ENCODE measurements at places on chromosomes 4 and X. TPM values are rescaled to one million over a fixed set of nuclear protein-coding genes. Genes with fewer than 3 reads are reported as not detected.
A peak's percentile ranks its signal among the peaks of the same experiment; 100 is the strongest.

GRCh38 chrX:108036298-108036973, 8.4 kb upstream of the VSIG1 start:
- no peak for DNase-seq

- no peak for DNase-seq
These were observed 219.2 kb downstream of the ARAP2 start for GRCh38 chr4:36024901-36025660.

DNA sequence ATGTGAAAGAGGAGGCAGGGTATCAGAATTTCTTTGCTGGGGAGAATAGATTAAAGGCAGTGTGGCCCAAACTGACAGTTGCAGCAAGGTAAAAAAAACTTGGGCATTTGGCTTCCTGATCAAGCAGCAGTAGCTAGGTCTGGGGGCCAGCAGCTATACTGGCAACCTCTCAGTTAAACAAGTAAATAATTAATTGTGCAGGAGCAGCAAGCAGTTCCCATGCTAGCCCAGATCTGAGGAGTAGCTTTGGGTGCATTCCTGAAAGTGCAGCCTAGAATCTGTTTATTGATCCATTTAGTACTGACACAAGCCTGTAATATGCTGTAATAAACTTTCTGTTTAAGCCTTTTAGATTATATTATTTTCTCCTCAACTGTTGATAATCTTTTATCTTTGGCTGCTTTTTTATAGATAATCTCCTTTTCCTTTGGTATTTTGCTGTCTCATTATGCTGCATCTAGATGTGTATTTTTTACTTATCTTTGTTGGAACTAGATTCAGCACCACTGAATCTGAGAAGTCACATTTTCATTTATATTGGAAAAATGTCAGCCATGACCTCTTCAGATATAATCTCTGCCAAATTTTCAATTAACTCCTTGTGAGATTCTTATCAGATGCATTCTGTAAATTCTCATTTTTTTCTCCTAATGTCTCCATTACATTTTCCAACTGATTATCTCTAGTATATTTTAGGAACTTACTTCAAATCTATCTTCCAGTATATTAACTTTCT, 276.3 kb downstream of the STPG2 start:
- DNase-seq: no peak

DNA sequence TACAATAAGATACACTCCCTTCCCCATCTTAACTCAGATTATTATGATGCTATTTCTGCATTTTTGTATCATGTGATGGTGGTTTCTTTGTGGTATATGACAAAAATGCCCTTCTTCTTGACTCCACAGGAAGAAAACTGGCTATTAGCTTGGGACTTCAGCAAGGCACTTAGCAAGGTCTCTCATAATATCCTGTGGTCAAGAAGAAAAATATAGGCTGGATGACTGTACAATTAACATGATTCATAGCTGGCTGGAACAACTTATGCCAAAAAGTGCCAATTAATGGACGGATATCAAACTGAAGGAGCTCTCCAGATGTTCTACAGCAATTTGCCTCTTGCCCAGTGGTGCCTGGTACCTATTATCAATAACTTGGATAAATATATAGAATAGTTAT, 2.3 kb upstream of the MID1IP1 start:
- DNase-seq: no peak

GRCh38 chr4:102760645-102761295, at the start of gene MANBA:
Gene MANBA, minus strand, starts transcription at chr4:102760968. Its CDS starts 74 bp downstream, at chr4:102760894.
- DNase-seq: peak; percentile 73

GRCh38 chrX:134544135-134544512, 84.2 kb downstream of the HPRT1 start:
- no peak for DNase-seq

- no peak for DNase-seq
These were observed 105.0 kb downstream of the AREG start for GRCh38 chr4:74549936-74550335.

DNA sequence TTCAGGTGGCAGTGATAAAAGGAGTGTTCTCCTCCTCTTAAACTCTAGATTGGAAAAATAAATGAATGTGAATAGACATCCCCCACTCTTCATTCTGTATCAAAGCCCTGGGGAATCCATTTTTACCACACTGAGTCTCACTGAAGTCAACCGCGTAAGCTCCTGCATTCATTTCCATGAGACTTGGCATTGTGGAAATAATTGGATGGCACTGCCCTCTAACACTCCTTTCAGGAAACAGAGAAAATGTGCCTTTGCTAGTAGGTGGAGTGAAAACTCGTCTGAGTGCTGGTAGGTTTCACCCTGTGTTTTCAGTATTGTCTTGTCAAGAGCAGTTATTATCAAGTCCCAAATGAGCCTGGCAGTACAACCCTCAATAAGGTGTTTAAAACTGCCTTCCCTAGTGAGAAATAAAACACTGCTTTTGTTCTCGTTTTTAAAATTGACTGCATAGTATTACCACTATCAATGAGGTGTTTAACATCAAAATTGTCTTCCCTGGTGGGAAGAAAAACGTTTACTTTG, 9.7 kb upstream of the CDKN2AIP start:
- DNase-seq: no peak

MAGEB10 gene
- not detected for polyA plus RNA-seq

- DNase-seq: no peak
These were observed 3.8 kb downstream of the MSN start for GRCh38 chrX:65671286-65671685.

DCX gene
- 0.04 TPM for polyA plus RNA-seq

INTS6L gene
- 9.0 TPM for polyA plus RNA-seq

DNA sequence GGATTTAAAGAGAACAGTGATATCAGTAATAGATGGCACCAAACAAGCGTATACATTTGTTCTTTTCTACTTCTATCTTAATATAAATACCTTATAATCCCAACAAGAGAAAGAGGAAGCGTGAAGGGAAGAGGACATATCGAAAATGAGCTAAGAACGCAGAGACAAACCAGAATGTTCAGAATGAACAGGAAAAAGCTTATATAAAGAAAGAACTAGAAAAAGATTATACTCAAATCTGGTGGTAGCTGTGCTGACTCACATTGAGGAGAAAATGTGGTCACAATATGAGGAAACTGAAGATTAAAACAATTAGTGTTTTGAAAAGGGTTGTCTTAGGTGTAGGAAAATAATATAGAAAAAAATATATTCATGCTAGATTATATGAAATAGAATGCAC, 2.0 kb upstream of the GPR34 start:
- no peak for DNase-seq

DNA sequence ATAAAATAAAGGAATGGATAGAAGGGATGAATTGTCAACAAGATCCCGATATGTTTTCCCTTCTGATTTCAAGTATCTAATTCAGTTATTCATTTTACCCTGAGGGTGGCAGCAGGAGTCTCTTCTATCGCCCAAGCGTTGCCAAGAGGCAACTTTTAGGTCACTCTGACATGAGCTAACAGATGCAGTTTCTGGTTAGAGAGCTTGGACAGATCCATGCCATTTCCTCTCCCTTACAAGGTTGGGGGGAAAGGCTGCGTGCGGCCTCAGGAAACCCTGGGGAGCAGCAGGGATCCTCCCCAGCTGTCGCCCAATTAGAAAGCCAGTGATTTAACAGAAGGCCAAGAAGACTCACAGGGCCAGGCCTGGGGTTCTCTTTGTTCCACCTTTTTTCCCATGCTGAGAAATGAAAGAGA, 35.3 kb upstream of the WAS start:
- DNase-seq: peak; percentile 41

- no peak for DNase-seq
These were observed 880.4 kb downstream of the PCDH18 start for GRCh38 chr4:136651932-136652331.

- no peak for DNase-seq
These were observed 184.4 kb upstream of the CXorf66 start for GRCh38 chrX:140149761-140150160.

ANXA5 gene
- 238 TPM for polyA plus RNA-seq

MAGEC2 gene
- polyA plus RNA-seq: not detected

BTC gene
- 30.0 TPM for polyA plus RNA-seq

TCEAL1 gene
- 304 TPM for polyA plus RNA-seq

BANK1 gene
- polyA plus RNA-seq: 1.0 TPM

All from ovary (tissue), 10 donors.